SJCRH30 (cell line): ENCODE measurements at places on chromosomes 5 and 9. TPM values are rescaled to one million over a fixed set of nuclear protein-coding genes. Genes with fewer than 3 reads are reported as not detected.

GRCh38 chr9:10135553-10135952 is 477.2 kb downstream of the PTPRD start:
- DNase-seq, result no peak

GRCh38 chr5:11853796-11854195 is 50.5 kb downstream of the CTNND2 start:
- no peak for DNase-seq

DNA sequence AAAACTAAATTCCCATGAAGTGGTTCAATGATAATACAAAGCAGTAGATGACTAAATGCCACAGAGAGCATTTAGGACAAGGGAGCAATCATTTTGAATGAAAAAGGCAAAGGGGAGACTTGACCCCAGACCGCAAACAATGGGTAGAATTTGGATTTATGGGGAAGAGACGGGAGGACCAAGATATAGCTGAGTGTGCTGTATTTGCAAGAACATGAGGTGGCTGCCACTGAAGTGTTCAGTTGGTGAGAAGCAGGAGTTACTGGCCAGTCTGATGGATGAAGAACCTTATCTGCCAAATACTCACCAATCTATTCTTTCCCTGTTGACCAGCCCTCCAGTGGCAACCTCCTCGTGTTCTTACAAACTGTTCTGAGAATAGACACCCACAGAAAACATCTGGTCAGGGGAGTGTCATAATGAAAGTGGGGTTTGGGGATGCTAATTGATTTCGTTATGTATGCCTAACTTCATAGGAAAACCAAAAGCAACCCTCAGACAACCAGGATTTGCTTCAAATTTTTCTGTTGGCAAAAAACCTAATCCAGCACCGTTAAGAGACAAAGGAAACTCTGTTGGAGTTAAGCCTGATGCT is 19.8 kb downstream of the TDRD7 start:
- no peak for DNase-seq

NKD2 gene
- total RNA-seq, result not detected in 2 replicates

PRRX2 gene
- 0.18 and 0.20 TPM in 2 replicates for total RNA-seq

- peak; percentile 32 for DNase-seq
These were observed 191.5 kb downstream of the CFAP90 start for GRCh38 chr5:7659420-7659819.

DNA sequence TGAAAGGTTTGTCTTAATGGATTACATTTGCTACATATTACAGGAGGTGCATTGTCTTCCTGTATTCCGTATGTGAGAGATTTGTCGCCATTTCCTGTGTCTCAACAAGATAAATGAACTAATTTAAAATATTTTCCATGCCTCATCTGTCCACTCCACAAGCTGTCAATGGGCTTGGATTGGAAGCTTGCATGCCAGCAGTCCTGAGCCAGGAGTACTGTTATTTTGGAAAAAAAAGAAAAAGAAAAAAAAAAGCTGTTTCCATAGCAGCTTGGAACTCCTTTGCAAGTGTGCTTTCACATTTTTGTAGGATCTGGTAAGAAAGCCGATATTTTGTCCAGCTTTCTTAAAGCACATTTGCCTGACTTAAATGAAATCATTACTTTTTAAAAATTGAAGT is 330.8 kb downstream of the KDM4C start:
- DNase-seq, result no peak

NRG2 gene
- total RNA-seq, result 0.06 TPM in 1 of 2 replicates, not detected in the other

- DNase-seq, result no peak
These were observed 236.5 kb upstream of the TRIM32 start for GRCh38 chr9:116450378-116451139.
